ENCODE measurements at places on chromosomes 1 and 21. TPM values are rescaled to one million over a fixed set of nuclear protein-coding genes. Genes with fewer than 3 reads are reported as not detected.

Gene NCF2
- 3.0 TPM for polyA plus RNA-seq

Gene NBPF3
- 15.5 TPM for polyA plus RNA-seq

Gene ATP6V1G3
- 7.3 TPM for polyA plus RNA-seq

Gene THEM5
- 0.41 TPM for polyA plus RNA-seq

Gene LAPTM5
- polyA plus RNA-seq = 14.4 TPM

Gene JTB
- 113 TPM for polyA plus RNA-seq

All from left renal cortex interstitium (tissue), 4 donors.